Stimulated activated CD8-positive, alpha-beta memory T cell treated with anti-CD3 and anti-CD28 coated beads, Interleukin-12 subunit alpha, Interleukin-12 subunit beta, amount 100 ng/mL, for 4 hours (primary cell): ENCODE measurements at places on chromosomes 5 and 9.

- DNase-seq: no peak
Observed at GRCh38 chr5:66684663-66685062, 88.5 kb downstream of the MAST4 start.

GRCh38 chr9:128421482-128421996 lies 882 bp downstream of the CERCAM start:
- DNase-seq: no peak

GRCh38 chr9:75962013-75962661 lies 71.7 kb downstream of the PCSK5 start:
- DNase-seq: no peak

- DNase-seq: no peak
Observed at GRCh38 chr9:29439961-29440360, 1866.7 kb upstream of the C9orf72 start.

DNA sequence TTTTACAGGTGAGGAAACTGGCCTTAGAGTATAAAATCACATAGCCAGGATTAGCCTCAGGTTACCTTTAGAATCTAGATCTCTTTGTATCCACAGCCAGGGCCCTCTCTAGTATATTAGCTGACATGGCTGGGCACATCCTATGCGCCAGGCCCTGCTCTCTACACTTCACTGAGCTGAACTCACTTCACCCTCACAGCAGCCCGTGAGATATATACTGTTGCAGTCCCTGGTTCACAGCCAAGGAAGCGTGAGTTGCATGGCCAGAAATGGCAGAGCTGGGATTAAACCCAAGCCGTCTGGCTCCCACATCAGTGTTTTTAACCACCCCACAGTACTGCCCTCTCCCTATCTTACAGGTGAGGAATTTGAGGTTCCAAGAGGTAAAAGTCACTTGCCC lies 58.4 kb downstream of the DAB2IP start:
- DNase-seq: no peak

GRCh38 chr9:29966247-29966646 lies 2393.0 kb upstream of the C9orf72 start:
- DNase-seq: no peak

GRCh38 chr9:84597131-84597530 lies 72.4 kb upstream of the NTRK2 start:
- no peak for DNase-seq

DNA sequence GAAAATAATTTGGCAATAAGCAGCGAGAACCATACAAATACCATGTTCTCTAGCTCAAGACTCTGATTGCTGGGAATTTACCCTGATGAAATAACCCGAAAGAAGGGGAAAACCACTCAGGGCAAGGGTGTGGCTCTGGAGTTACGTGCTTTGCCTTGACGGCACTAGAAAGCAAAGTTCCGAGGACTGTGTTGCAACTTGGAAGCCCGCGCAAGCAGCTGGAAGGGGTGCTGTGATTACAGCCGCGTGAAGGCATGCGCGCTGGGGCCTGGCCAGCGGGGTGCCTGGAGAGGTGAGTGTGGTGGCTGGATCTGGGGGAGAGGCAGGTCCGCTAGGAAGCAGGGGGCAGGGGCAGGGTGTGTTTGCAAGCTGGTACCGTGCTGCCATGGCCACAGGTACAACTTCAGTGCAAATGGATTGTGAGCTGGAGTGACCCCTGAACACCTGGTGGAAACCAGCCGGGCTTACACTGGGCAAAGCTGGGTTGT lies 52.6 kb upstream of the CNOT6 start:
- no peak for DNase-seq

GRCh38 chr9:93292288-93292615 lies 108.3 kb downstream of the WNK2 start:
- no peak for DNase-seq

DNA sequence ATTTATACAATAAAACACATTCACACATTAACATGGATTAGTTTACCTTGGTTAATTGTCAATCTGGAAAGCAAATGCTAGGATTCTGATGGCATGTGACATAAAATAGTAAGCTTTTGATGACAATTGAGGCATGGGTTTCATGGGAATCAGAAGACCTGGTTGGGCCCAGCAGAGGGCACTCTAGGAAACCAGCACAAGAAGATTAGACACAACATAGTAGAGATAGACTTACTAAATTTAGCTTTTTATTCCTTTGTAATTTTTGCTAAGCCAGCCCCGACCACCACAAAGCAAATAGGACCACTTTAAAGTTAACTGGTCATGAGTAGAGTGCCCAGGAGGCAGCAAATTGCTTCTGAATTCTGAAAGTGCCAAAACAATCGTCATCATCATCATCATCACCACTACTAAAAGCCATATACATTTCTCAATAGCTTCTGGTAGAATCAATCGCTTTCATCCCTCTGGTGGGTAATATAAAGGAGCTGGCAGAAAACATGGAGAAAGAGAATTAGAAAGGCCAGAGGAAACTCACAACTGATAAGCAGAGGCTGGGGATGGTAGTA lies 163.2 kb downstream of the ARRDC3 start:
- DNase-seq: no peak

DNA sequence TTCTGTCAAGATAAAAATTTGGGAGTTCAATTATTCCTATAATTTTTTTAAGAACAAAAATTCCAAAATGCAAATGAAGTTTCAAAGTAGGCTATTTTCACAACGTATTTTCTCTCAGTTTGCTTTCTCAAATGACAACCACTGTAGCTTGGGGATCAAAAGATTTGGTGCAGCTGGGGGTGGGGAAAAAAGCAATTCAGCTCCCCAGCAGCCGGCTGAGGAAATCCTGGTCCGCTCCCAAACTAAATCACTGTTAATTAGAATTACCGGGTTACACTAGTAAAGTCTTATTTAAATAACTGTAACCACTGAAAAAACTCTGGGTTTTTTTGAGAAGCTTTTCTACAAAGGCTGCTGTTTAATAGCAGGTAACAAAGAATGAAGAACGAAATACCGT lies 5.7 kb downstream of the NR6A1 start:
- DNase-seq: no peak

GRCh38 chr9:92289708-92290390 lies 3.6 kb downstream of the IARS1 start:
- no peak for DNase-seq

GRCh38 chr5:5398071-5398470 lies 24.4 kb upstream of the ICE1 start:
- DNase-seq: no peak

DNA sequence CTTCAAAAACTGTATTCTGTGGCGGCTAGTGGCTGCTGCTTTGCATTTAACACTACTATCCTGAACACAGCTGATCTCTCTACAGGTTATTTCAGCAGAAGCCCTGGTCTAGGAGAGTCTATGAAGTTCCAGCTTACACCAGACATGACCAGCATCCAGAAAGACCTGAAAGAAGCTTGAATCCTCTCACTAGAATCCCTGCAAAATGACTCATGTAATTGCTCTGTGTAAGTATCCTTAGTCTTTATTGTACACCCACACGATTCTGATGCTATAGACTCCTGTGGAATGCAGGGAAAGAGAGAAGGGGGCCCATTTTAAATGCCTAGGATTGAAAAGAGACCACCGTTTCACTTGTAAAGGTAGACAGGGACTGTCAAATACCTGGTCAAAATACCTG lies 859 bp upstream of the GRIA1 start:
- no peak for DNase-seq

DNA sequence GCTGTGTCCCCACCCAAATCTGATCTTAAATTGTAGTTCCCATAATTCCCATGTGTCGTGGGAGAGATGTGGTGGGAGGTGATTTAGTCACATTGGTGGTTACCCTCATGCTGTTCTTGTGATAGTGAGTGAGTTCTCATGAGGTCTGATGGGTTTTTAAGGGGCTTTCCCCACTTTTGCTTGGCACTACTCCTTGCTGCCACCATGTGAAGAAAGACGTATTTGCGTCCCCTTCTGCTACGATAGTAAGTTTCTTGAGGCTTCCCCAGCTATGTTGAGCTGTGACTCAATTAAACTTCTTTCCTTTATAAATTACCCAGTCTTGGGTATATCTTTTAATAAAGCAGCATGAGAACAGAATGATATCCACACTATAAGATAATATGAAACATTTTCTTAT lies 1023.4 kb downstream of the TLE4 start:
- DNase-seq: no peak

GRCh38 chr5:127302509-127302908 lies 11.9 kb downstream of the MEGF10 start:
- no peak for DNase-seq

DNA sequence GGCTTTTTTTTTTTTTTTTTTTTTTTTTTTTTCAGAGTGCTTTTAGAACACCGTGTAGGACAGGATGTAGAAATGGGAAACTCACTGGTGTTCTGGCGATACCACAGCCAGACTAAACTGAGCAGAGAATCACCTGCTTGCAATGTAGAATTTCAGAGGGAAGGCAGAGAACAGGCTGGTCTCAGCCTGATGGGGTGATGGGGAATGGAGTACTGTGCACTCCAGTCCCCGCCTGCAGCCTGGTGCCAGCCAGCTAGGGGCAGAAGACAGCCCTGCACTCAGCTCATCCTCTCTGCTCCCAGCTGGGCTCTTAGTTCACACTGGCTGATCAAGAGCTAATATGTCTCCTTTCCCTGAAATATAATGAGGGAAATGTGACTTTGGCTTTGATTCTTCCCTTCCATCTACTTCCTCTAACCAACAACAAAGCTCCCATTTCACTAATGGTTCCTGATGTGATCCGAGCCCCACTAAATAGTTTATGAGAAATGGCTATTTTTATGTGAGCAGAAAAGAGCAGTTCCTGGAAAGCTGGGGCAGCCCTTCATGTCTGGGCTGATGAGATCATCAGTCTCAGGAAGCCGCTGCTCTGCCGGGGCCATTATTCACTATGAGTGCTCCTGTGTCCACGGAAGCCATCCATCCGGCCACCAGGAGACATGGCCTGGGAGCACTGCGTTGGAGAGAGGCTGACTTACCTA lies 209.7 kb downstream of the GADD45G start:
- DNase-seq: no peak

GRCh38 chr5:120037451-120037850 lies 408.1 kb downstream of the FAM170A start:
- no peak for DNase-seq

DNA sequence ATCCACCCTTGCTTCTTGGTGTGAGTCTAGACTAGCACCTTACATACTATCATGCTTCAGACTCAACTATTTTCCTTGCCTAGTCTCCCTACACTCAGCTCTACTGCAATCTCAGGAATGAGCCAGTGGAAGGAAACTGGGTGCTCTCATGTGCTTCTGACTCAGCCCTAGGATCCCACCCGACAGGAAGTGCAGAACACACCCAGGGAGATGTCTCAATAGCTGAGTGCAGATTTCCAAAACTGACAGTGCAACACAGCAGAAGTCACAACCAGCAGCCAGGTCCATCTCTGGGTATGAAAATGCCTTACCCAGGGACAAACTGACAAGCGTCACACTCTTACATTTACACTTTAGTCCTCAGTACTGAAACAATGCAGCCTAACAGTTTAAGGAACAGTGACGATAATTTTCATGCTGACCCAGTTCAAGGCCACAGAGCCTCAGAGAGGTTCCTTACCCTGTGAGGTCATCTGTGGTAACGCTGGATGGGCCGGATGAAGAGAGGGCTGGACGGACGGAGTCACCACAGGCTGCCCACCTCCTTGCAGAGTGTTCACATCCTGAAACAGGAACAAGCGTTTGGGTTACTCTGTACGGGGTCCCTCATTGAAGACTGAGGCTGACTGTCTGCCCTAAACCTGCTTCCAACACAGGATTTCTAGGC lies 33.0 kb downstream of the FKBP15 start:
- no peak for DNase-seq

GRCh38 chr9:19200229-19200628 lies 30.3 kb upstream of the DENND4C start:
- DNase-seq: no peak
